ENCODE measurements at places on chromosomes 13 and 19.

DNA sequence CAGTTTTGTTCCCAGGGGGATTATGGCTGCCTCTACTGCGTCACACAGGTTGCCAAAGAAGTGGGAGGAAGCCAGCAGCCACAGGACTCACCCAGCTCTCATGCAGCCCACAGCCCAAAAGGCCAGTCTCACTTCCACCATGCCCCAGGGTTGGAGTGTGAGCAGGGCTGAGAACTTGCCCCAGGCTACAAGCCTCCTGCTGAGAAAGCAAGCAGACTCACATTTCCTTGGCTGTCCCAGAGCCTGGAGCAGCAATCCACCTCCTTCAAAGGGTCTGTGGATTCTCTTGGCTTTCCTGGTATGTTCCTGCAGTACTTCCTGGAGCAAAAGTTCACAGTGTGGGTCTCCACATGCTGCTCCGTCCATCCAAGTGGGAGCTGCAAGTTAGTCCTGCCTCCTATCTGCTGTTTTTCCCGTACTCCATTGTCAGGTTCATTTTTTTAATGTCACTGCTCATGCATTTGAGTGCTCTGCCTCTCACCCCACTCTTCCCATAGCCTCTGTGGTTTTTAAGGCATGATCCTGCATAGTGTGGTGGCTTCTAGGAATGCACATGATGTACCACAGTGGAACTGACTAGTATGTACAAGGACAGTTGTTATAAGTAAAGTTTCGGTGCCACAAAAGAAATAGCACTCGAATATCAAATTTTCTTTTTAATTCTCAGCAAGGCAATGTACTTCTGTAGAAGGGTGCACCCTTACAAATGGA lies 56.2 kb upstream of the ARHGEF7 start:
- DNase-seq = no peak

DNA sequence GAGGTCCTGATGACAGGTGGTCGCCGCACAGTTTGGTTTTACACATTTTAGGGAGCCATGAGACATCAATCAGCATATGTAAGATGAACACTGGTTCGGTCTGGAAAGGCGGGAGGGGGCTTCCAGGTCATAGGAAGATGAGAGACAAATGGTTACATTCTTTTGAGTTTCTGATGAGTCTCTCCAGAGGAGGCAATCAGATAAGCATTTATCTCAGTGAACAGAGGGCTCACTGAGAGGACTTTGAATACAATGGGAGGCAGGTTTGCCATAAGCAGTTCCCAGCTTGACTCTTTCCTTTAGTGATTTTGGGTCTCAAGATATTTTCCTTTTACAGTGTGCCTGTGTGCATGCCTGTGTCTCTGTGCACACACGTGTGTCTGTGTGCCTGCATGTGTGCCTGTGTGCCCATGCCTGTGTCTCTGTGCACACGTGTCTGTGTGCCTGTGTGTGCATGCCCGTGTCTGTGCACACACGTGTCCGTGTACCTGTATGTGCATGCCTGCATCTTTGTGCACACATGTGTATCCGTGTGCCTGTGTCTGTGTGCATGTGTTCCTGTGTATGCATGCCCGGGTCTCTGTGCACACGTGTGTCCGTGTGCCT lies 35.5 kb upstream of the TMEM255B start:
- DNase-seq = no peak

GRCh38 chr13:111384441-111385182 lies 64.2 kb downstream of the TEX29 start:
- DNase-seq = no peak

GRCh38 chr13:99691552-99691951 lies 190.3 kb downstream of the TM9SF2 start:
- no peak for DNase-seq

DNA sequence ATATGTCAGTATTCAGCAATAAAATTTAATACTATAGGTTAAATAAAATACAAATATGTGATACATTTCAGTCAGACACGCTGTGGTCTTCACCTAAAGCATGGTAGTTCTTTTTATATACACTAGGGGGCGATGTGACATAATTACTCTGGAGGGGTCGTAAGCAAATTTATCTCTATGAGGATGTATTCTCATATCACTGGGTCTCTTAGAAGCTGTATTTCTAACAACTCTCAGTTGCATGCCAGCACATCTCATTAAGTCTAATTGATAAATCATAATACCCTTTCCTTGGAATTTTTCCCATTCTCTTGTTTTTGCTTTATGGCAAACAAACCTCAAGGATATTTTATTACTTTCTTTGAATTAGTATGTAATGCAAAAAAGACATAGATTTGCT lies 3.9 kb upstream of the PCDH17 start:
- no peak for DNase-seq

DNA sequence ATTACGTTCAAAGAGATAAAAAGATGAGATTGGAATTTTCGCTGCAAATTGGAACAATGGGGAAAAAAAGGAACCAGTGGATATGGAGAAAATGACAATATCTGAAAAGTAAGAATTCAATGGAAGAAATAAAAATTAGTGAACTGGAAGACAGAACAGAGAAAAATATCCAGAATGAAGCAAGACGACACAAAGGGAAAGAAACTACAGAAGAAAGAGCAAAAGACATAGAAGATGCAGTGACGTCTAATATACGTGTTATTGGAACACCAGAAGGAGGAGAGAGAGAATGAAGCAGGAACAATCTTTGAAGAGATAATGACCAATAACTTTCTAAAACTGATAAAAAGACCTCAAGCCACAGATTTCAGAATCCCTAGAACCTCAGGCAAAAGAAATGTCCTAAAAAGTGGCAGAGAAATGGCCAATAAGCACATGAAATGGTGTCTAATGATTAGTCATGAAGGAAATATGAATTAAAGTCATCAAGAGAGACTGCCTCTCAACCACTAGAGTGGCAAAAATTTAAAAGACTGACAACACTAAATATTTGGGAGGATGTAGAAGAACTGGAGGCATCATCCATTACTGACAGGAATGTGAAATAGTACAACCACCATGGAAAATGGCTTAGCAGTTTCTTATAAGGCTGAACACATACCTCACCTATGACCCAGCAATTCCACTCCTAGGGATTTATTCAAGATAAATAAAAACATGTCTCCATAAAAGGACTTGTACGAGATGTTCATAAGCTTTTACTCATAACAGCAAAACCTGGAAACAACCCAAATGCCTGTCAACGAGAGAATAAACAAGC lies 56.5 kb downstream of the GADD45B start:
- DNase-seq = no peak

GRCh38 chr13:30978981-30979956 lies 46.8 kb downstream of the TEX26 start:
- DNase-seq = peak; percentile 3

DNA sequence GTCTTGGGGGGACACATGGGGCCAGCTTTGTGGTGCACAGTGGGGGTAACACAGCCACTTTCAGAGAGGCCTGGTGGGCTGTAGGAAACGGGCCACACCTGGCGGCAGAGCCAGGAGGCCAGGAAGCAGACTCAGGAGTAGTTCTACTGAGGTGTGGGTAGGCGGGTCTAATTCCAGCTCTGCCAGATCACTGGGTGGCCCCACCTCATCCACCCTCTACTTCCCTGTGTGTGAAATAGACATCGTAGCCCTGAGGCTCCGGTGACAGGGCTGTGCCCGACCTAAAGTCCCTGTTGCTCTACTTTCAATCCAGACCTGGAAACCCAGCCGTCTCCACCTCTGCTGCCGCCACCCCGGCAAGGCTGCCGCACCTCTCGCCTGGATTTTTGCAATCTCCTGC lies 4.0 kb downstream of the NKPD1 start:
- no peak for DNase-seq

GRCh38 chr13:50123862-50124535 lies 108.8 kb downstream of the KCNRG start:
- DNase-seq = peak; percentile 44

DNA sequence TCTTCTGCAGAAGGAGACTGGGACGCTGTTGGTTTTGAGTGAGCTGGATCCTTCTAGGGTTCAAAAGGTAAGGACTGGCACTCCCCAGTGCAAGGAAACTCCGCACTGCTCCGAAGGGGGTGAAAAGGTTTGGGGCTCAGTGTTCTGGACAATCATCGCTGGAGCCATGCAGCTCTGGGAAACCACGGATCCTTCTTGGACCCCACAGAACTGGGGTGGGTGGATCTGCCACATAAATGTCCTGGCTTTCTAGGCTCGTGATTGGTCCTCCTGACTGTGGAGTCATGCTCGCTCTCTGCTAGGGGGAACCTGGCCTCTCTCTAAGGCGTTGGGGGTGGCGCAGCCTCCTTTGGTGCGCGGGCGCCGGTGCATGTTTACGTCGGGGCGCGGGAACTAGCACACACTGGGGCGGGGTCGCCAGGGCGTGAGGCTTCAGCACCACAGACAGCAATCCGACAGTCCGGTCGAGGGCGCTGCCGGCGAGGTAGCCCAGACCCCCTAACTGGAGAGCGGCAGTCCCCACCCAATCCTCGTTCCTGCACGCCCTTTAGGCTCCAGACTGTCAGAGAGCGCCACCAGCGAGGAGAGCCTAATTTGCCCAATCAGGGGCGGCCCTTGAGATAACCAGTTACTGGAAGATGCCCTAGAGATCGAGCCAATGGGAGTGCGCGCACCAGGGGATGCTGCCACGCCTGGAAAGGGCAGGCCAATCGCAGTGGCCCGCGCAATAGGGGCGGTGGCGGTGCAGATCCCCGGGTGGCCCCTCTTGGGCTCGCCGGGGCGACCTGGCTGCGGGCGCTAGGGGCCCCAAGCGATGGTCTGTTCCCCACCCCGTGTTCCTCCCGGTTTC lies 913 bp upstream of the ELAVL3 start:
- DNase-seq = no peak

DNA sequence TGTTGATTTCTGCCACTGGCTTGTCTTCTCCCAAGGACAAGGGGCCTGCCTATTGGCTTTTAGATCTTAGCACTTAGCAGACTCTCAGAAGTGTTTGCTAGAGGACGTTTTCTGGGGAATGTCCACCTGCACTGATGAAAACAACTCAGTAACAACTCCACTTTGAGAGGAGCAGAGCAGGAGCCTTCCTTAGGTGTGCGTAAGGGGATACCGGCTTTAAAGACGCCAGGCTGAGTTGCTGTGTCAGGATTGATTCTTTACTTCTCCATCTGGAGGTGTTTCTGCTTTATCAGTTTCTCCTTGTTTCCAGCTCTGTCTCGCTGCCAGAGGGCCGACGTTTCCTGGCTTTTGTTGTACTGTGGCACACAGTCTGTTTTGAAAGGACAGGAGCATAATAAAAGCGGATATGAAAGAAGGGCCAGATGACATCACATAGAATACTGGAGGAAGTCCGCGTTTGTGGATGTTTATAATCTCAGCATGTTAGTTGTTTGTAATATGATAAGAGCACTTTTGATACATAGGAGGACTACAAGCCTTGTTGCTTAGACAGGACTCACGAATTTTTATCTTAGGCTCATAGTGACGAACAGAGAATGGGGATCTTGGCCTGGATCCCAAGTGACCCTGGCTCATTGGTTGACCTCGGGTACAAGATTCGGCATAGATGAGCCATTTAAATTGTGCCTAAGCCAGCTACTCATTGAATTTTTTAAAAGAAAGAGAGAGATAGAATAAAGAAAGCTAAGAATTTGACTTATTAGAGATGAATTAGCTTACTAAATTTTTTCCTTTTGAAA lies 34.6 kb downstream of the COL4A2 start:
- no peak for DNase-seq

DNA sequence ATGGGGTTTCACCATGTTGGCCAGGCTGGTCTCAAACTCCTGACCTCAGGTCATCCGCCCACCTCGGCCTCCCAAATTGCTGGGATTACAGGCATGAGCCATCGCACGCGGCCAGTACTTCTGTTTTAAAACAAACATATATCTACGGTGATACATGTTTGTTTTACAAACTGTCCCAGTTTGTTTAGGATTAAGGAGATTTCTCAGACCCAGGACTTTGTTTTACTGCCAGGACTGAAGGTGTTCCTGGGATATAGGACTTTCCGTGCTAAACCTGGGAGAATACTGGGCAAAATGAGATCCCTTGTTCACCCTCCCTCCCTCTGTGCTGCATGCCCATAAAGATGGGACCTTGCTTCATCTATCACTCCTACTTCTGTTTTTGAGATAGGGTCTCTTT lies 8.8 kb downstream of the NLRP8 start:
- no peak for DNase-seq

- no peak for DNase-seq
Measured at GRCh38 chr13:30276178-30276577, 31.2 kb downstream of the KATNAL1 start.
